ENCODE measurements at places on chromosomes 6 and 20. TPM values are rescaled to one million over a fixed set of nuclear protein-coding genes. Genes with fewer than 3 reads are reported as not detected.

DDO gene
- 2.9 TPM for total RNA-seq

OR5V1 gene
- not detected for total RNA-seq

DNMT3B gene
- 0.36 TPM for total RNA-seq

PRSS35 gene
- not detected for total RNA-seq

COL11A2 gene
- total RNA-seq: not detected

TINAG gene
- not detected for total RNA-seq

BCAS1 gene
- not detected for total RNA-seq

BMP7 gene
- 2.5 TPM for total RNA-seq

LGSN gene
- not detected for total RNA-seq

GNAS-AS1 gene
- not detected for total RNA-seq

AIF1 gene
- total RNA-seq: 35.2 TPM

ID4 gene
- total RNA-seq: 8.1 TPM

COX4I2 gene
- 1.1 TPM for total RNA-seq

SNAP91 gene
- 3.2 TPM for total RNA-seq

C6orf141 gene
- 3.6 TPM for total RNA-seq

PHACTR1 gene
- 7.5 TPM for total RNA-seq

CD93 gene
- total RNA-seq: 20.8 TPM

FRK gene
- 0.16 TPM for total RNA-seq

C6orf15 gene
- total RNA-seq: not detected
